Sigmoid colon (tissue), 7 donors: ENCODE measurements at places on chromosomes 5 and 9. TPM values are rescaled to one million over a fixed set of nuclear protein-coding genes. Genes with fewer than 3 reads are reported as not detected.

- no peak for DNase-seq
- no peak overlapping the region for H3K4me3 ChIP-seq
- H3K27me3 ChIP-seq: no peaks in the 10 kb centered on the region
- H3K27ac ChIP-seq: no peak overlapping the region
Measured at GRCh38 chr9:126428534-126429175, 102.0 kb downstream of the MVB12B start.

DNA sequence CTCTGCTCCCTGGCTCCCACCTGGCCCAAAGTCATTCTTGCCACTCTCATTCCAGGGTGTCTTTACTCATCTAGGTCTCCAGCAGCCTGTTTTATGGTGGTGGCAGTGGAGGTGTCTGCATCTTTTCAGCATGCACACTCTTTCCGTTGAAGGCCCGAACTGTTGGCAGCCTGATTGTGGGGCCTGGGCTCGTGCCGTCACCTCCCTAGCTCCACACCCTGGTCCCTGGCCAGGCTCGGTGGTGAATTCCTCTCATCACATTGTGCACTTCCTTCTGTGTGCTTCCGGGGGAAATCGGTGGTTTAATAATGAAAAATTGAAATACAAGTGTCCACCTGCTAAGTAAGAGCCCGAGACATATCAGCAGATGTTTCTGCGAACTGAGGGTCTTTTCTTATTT, 214.3 kb downstream of the TRIO start:
- H3K36me3 ChIP-seq: peaks cover 12% of the 10 kb centered on the region
- peaks cover 13% of the 10 kb centered on the region for H3K4me1 ChIP-seq
- H3K27me3 ChIP-seq: no peaks in the 10 kb centered on the region
- no peak for DNase-seq

Gene OTP
- polyA plus RNA-seq: not detected

Gene PHYHD1
- polyA plus RNA-seq: 13.2 TPM

DNA sequence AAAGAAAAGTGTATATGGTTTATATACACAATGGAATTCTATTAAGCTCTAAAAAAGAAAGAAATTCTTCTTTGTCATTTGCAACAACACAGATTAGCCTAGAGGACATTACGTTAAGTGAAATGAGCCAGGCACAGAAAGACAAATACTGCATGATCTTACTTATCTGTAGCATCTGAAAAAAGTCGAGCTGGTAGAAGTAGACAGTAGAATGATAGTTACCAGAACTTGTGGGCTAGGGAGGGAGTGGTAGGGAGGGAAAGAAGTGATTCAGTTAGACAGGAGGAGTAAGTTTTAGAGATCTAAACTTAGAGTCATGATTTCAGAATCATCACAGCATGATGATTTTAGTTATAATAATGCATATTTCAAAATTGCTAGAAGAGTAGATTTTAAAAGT, 184.6 kb downstream of the TLE4 start:
- no peak for DNase-seq
- H3K4me1 ChIP-seq: peaks cover 16% of the 10 kb centered on the region
- no peaks in the 10 kb centered on the region for H3K27me3 ChIP-seq
- H3K36me3 ChIP-seq: no peaks in the 10 kb centered on the region

GRCh38 chr9:69806627-69807026, 14.0 kb upstream of the CFAP95 start:
- H3K4me1 ChIP-seq: no peaks in the 10 kb centered on the region
- H3K36me3 ChIP-seq: no peaks in the 10 kb centered on the region
- no peak for DNase-seq
- no peaks in the 10 kb centered on the region for H3K27me3 ChIP-seq

Gene IFNA21
- polyA plus RNA-seq: not detected

GRCh38 chr5:159106569-159107282, 7.0 kb upstream of the EBF1 start:
- peaks cover 23% of the 10 kb centered on the region for H3K4me1 ChIP-seq
- peaks cover 21% of the 10 kb centered on the region for H3K27me3 ChIP-seq
- H3K36me3 ChIP-seq: no peaks in the 10 kb centered on the region
- peak overlapping the region; percentile 51 for H3K27ac ChIP-seq
- peak; percentile 88 for DNase-seq

Gene PCDHB11
- 0.34 TPM for polyA plus RNA-seq

Gene TAF1L
- polyA plus RNA-seq: not detected

Gene BTNL8
- polyA plus RNA-seq: 15.6 TPM

GRCh38 chr9:98745470-98745869, 36.7 kb upstream of the GABBR2 start:
- H3K4me1 ChIP-seq: no peaks in the 10 kb centered on the region
- no peak overlapping the region for H3K27ac ChIP-seq
- no peak overlapping the region for H3K4me3 ChIP-seq
- H3K36me3 ChIP-seq: peaks cover 62% of the 10 kb centered on the region

DNA sequence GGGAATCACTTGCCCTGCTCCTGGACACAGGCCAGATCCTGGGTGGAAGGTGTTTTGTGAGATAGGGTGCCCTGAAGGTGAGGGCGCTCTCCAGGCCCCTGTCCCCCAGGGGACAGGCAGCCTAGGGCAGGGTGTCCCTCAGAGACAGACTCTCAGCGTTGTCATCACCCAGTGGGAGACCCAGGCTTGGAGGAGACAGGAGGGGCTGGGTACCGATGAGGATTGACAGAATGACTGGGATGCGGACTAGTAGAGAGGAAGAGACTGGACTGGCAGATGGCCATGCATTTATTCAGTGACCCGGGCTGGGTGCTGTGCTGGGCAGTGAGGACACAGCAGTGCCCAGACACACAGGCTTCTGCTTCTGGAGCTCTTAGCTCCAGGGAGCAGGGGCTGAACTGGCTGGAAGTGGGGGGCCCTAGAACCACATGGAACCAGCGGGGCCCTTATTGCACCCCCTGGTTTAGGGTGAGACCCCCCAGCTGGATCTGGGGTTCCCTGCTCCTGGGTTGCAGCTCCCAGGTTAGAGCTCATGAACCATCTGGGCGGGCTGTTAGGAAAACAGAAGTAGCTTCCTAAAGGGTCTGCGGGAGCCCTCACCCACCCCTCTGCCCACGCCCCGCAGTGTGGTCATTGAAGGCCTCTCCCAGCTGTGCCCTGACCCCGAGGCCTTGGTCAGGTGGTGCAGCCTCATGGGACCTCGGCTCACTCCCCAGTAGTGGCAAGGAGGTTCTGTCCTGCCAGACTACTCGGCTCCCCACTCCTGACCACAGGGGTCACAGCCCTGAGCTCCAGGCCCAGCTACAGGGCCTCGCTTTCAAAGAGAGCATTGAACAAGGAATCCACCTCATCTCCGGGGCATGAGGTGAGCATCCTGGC, 116.7 kb upstream of the LMX1B start:
- DNase-seq: peak; percentile 61
- no peak overlapping the region for H3K4me3 ChIP-seq
- H3K4me1 ChIP-seq: no peaks in the 10 kb centered on the region

DNA sequence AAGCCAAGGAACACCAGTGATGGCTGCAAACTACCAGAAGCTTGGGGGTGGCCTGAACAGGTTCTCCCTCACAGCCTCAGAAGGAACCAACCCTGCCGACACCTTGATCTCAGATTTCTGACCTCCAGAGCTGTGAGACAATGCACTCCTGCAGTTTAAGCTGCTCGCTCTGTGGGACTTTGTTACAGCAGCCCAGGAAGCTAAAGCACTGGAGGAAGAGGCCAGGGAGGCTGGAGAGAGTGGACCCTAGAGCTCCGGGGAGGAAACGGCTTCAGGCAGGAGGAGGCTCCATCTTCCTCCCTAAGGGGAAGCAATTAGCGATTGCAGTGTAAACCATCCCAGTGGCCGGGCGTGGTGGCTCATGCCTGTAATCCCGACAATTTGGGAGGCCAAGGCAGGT, 25.1 kb downstream of the BARX1 start:
- DNase-seq: no peak
- no peaks in the 10 kb centered on the region for H3K4me1 ChIP-seq
- H3K27ac ChIP-seq: no peak overlapping the region
- H3K27me3 ChIP-seq: peaks cover 8% of the 10 kb centered on the region

DNA sequence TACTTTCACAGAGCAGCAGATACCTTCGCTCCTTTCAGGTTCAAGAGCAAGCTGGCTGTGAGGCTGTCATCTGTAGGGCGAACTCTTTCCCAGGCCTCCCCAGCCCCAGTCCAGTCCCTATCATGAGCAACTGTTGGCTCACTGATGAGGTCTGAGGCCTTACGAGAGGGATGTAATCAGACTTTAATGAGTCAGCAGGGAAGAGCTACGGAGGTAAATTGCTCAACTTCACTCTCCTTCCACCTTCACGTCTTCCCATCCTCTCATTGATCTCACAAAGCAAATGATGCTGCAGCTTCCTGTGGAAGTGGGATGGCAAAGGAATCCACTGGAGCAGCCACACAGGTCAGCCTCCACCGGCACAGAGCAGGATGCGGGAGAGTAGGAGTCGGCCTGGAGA, 130.7 kb upstream of the TBCA start:
- H3K4me1 ChIP-seq: no peaks in the 10 kb centered on the region
- no peaks in the 10 kb centered on the region for H3K27me3 ChIP-seq
- H3K4me3 ChIP-seq: no peak overlapping the region
- no peaks in the 10 kb centered on the region for H3K36me3 ChIP-seq
- no peak overlapping the region for H3K27ac ChIP-seq
- DNase-seq: no peak

DNA sequence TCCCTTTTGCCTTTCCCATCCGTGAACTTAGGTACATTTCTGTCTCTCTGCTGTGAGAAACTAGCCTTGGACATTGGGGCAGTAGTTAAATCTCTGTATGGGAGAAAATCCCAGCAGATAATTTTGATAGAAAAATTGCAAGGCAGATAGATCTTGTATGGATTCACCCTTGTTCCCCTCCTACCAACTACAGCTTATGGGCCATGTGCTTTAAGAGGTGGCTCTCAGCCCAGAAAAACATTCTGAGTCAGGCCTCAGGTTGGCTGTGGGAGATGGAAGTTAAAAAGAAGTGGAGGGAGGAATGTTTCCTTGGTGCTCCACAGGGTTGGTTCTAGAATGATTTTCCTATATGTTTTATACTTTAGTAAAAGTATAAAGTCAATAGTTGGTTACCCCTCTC, 1.4 kb upstream of the KDM3B start:
- no peak overlapping the region for H3K27ac ChIP-seq
- peaks cover 14% of the 10 kb centered on the region for H3K36me3 ChIP-seq
- DNase-seq: no peak
- H3K27me3 ChIP-seq: no peaks in the 10 kb centered on the region
- no peak overlapping the region for H3K4me3 ChIP-seq

DNA sequence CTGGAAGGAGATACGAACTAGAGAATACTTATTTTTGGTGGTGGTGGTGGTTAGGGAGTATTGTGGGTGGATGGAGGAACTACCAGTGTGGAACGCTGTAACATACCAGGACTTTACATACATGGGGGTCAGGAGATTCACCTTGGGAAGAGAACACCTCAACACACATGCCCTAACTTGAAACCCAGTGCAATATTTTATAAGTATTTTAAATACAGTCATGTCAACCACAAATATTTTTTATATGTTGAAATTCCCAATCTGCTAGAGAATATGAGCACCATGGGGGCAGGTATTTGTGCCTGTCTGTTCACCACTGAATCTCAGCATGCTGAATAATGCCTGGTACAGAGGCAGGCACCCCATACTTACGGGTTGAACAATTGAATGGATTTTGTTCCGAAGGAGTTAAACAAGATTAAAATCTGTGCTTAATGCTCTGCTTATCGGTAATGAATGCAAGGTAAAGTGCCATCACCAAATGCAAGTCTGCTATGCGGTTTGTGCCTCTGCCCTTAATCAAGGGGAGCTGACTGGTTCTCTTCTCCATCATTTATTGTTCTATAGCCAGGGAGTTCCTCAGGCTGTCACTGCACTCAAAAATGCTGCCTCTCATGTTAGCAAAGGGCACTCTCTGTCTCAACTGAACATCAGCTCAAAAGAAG, 65.3 kb downstream of the RASEF start:
- no peaks in the 10 kb centered on the region for H3K4me1 ChIP-seq
- H3K27ac ChIP-seq: no peak overlapping the region
- H3K4me3 ChIP-seq: no peak overlapping the region
- H3K36me3 ChIP-seq: no peaks in the 10 kb centered on the region
- no peak for DNase-seq

GRCh38 chr5:147051193-147051592, 172.6 kb upstream of the PPP2R2B start:
- H3K27ac ChIP-seq: no peak overlapping the region
- no peak overlapping the region for H3K4me3 ChIP-seq
- no peak for DNase-seq
- H3K4me1 ChIP-seq: no peaks in the 10 kb centered on the region
- no peaks in the 10 kb centered on the region for H3K27me3 ChIP-seq

GRCh38 chr9:110785166-110785565, 116.6 kb downstream of the MUSK start:
- H3K27me3 ChIP-seq: no peaks in the 10 kb centered on the region
- no peak overlapping the region for H3K4me3 ChIP-seq
- H3K36me3 ChIP-seq: no peaks in the 10 kb centered on the region
- peaks cover 5% of the 10 kb centered on the region for H3K4me1 ChIP-seq

DNA sequence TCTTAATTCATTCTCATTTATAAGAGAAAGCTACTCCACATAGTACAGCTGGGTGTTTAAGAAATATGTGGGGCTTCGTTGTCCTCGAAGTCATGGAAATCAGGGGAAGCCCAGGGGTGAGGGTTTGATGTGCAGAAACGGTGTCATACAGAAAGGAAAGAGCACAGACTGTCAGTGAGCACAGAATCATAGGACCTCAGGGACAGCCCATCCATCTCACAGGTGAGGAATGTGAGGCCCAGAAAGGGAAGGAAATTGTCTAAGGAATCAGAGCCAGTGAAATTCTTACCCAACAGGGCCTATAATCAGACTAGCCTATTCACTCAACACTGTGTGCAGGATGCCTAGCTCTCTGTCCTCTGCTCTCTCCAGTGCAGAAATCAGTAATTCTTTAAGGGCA, 535.6 kb downstream of the SPOCK1 start:
- H3K4me1 ChIP-seq: no peaks in the 10 kb centered on the region
- DNase-seq: no peak
- H3K4me3 ChIP-seq: no peak overlapping the region

Gene CCDC192
- polyA plus RNA-seq: not detected

DNA sequence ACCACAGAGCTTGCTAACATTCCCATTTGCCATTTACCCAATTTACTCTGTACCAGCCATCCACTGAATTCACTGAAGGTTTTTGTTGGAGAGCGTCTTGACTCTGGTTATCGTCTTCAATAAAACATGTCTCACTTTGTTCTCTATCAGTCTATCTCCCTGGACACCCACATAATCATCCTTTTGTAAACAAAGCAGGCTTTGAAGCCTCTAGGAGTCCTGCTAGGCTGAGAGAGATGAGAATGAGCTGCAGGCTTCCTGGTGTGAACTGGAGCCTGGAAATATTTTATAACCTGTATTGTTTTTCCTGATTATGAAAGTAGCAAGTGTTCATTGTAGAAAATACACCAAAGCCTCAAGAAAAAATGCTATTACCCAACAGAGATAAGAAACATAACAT, 140.6 kb upstream of the ZNF366 start:
- no peaks in the 10 kb centered on the region for H3K36me3 ChIP-seq
- no peaks in the 10 kb centered on the region for H3K27me3 ChIP-seq
- H3K4me1 ChIP-seq: no peaks in the 10 kb centered on the region
- no peak for DNase-seq
- no peak overlapping the region for H3K4me3 ChIP-seq

- H3K36me3 ChIP-seq: no peaks in the 10 kb centered on the region
- peak overlapping the region; percentile 81 for H3K27ac ChIP-seq
- H3K4me3 ChIP-seq: peak overlapping the region; percentile 90
- peaks cover 19% of the 10 kb centered on the region for H3K4me1 ChIP-seq
Measured at GRCh38 chr9:85742597-85742936, 813 bp upstream of the AGTPBP1 start.
